Cerebellar nuclear complex (tissue), 1 donor: ENCODE measurements at places on chromosomes 1 and 21.

GRCh38 chr1:227793948-227794816, 21.3 kb upstream of the PRSS38 start:
- DNase-seq, result no peak

- no peak for DNase-seq
Measured at GRCh38 chr1:26582053-26582835, 52.7 kb downstream of the RPS6KA1 start.

- DNase-seq, result no peak
Measured at GRCh38 chr1:159000625-159001024, 9.1 kb upstream of the IFI16 start.

DNA sequence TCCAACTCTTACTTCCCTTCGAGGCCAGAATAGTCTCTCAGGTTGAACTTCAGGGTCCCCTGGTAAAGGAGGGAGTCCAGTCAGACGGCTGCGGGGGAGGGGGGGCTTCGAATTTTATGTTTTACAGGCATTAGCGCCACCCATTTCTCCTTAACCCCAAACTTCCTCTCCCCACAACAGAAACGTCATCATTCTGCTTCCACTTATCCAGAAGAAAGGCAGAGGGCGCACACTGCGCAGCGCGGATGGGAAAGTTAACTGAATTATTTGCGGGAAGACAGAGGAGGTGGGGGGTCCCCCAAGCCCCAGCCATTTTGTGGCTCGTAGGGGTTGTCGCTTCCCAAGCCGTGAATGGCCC, 529 bp upstream of the PRMT2 start:
- DNase-seq, result no peak

- DNase-seq, result no peak
Measured at GRCh38 chr1:229607370-229607769, 18.6 kb downstream of the TAF5L start.

DNA sequence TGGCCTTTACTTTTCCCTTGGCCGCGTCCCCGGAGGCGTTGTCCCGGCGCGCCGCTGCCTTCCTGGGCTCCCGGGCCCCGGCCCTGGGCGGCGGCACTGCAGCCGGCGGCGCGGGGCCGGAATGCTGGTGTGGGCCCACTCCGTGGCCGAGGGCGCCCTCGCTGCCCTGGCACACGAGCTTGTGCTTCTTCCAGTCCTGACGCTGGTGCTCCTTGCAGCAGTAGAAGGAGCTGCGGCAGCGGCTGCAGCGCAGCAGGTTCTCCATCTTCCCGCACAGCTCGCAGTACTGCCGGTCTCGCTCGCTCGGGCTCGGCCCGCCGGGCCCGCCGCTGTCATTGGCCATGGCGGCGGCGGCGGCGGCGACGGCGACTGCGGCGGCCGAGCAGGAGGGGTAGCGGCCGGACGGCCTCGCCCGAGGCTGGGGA, 529 bp downstream of the EGLN1 start:
- no peak for DNase-seq

DNA sequence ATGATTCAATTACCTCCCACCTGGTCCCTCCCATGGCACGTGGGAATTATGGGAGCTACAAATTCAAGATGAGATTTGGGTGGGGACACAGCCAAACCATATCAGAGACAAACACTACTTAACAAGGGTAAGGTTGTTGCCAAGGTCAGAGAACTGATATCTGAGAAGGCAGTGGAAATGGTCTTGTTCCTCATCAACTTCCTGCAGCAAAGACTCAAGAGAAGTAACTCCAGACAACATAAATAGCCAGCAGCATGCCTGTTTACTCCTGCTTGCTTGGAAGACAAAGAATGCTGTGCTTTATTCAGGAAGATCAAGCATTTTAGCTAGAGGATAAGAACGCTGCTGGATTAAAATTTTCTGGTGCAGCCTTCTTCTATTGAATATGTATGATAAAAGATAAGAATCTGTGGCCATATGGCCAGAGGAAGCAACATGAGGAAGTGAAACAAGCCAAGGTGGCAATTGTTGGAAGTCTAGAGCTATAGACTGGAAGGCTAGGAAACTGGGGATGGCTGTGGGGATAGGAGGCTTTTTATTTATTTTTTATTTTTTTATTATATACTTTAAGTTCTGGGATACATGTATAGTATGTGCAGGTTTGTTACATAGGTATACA, 36.4 kb downstream of the DDAH1 start:
- DNase-seq, result no peak

DNA sequence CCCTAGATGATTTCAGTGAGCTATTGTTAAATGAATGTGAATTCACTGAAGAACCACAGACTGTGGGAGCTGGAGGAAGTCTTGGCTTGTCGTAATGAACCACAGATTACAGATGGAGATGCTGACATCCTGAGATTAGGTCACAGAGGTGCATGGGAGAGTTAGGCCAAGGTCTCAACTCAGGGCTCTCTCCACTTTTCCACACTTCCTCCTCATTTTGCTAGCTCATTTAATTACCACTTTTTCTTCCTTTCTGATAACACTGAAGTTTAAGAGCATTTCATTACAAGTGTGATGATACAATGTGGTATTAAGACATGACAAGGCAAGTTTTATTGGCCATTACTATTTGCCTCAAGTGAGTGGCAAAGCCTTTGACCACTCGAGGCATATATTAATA, 30.8 kb downstream of the ST6GALNAC3 start:
- DNase-seq, result no peak

DNA sequence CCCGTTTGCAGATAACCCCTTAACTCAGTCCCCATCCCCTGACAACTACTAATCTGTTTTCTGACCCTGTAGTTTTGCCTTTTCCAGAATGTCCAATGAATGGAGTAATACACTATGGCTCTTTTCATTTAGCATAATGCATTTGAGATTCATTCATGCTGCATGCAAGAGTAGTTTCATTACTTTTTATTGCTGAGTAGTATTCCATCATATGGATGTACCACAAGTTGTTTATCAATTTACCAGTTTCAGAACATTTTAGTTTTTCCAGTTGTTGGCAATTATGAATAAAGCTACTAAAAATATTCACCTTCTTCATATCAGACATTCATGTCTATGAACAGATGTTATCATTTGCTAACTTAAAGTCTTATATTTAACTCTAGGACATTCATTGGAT, 45.3 kb downstream of the STXBP3 start:
- no peak for DNase-seq

- DNase-seq, result no peak
Measured at GRCh38 chr1:169338617-169339016, 29.0 kb downstream of the NME7 start.

DNA sequence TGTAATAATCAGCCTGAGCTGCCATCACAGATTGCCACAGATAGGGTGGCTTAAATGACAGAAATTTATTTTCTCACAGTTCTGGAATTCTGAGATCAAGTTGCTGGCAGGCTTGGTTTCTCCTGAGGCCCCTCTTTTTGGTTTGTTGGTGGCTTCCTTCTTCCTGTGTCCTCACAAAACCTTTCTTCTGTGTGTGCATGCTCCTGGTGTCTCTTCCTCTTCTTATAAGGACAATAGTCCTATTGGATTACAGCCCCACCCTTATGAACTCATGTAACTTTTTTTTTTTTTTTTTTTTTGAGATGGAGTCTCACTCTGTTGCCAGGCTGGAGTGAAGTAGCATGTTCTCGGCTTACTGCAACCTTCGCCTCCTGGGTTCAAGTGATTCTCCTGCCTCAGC, 41.0 kb upstream of the F3 start:
- no peak for DNase-seq

DNA sequence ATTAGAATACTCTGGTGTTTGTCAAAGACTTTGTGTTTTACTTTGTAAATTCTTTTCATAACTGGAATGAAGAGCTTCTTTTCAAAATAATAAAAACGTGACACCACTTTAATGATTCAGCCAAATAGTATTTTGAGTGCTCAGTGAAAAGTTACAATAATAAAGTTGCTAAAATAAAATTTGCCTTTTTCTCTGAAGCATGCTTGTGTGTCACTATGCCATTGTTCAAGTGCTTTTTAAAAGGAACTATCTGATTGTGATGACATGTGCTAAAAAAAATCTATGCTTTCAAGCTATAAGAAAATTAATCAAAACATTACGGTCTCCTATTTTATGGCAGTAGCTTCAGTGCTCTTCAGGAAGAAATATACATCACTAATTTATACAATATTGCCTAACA, 1290.5 kb upstream of the B3GALT2 start:
- no peak for DNase-seq

GRCh38 chr1:118132000-118132399, 53.0 kb downstream of the SPAG17 start:
- DNase-seq, result no peak

- no peak for DNase-seq
Measured at GRCh38 chr1:82567348-82567747, 766.6 kb downstream of the ADGRL2 start.

DNA sequence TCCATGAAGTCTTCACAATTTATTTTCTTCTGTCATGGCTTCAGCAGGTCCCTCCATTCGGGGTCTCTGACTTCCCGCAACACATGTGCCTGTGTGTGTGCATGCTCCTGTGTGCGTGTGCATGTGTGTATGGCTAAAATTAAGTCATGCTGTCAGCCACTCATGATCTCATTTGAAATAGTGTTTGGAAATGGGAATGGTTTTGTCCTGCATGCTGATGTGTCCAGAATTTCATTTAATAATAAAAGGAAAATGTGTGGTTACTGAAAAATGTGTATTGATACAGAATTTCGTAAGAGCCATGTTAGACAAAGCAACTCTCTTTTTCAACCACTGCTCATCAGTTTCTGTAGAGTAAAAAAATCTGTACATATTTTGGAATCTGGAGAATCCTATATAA, 123.8 kb upstream of the PRDX6 start:
- no peak for DNase-seq

- DNase-seq, result no peak
Measured at GRCh38 chr21:33205476-33205875, 24.3 kb upstream of the IFNAR2 start.

DNA sequence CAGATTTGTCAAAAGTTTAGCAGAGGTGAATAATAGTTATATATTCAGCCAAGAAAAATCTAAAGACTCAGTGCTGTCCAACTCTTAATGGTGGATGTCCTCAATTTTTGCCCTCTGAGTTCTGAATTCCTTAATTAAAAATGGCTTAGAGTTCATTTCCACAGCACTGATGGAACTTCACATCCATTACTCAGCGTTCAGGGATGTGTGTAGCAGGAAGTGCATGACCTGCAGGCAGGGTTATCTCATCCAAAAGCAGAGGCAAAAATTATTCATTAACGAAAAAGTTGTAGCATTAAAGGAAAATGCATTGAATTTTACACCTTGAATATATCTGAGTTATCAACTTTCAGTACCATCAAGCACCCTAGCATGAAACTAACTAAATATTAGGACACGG, 96.7 kb downstream of the ZP4 start:
- DNase-seq, result no peak

DNA sequence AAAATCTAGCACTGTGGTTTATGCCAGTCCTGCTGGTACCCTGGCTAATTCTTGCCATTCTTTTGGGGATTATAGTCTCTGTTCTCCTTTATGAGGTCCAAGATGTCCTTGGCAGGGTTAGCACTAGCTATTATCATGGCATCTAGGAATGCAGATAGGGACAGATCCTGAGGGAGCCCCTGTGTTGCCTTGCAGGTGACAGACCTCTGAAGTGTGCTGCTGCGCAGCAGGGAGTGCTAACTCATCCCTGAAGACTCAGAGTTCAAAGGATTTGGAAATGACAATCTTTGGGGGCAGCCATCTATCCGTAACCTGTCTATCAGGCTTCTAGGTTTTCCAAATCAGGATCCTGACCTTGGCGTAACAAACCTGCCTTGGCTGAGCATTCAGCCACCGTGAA, 16.3 kb downstream of the ZFYVE9 start:
- no peak for DNase-seq

GRCh38 chr1:218588540-218589172, 243.5 kb downstream of the TGFB2 start:
- DNase-seq, result no peak

- DNase-seq, result no peak
Measured at GRCh38 chr1:172732427-172732826, 73.5 kb downstream of the FASLG start.

DNA sequence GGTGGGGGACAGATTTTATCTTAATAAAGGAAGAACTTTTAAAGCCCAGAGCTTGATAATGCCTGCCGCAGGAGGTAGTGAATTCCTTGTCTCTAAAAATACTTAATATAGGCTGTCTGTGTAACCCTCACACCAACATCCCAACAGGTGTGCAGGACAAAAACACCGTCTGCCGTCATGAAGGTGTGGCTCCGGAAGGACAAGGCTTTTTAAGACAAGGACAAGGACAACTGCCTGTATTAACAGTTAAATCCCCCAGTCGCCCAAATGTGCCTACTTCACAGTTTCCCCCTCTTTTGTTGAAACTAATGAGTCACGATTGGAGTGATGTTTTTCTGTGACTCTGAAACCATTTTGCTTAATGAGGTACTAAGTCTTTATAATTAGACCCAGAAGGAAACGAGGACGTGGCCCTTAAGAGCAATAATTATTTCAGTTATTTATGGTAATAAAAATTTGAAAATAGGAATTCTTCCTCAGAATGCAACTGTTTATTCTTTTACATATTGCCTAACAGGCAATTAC, 27.3 kb upstream of the SPATA6 start:
- DNase-seq, result no peak

DNA sequence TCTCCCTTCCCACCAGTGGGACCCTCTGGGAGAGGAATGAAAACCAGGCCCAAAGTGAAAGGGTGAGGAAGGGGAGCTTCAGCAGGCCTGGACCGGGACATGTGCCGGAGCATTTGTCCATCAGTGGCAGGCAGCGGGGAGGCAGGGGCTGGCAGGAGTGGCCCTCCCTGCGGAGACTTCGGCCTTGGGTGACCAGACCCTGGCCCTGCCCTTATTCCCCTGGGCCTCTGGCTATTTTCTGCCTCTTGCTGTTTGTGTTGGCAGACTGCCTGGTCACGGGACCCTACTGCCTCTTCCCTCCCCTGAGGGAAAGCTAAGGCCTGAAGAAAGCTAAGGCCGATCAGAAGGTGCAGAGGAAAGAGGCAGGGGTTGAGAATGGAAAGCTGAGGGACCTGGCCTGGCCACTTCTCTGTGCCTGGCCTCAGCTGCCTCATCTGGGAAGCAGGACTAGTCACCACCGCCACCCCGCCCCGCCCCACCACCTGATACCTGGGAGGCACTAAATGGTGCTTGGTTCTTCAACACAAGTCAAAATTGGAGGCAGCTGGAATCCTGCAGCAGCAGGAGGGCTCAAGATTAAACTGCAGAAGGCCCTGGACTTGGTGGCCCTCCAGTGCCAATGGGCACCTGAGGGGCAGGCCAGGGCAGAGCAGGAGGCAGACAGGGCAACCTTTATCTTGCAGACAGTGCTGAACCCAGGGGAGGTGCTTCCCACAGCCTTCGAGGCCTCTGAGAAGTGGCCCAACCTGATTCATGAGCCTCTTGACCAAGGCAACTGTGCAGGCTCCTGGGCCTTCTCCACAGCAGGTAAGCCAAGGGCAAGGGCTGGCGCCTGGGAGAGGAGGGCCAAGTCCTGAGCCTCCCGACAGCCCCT, 7.9 kb downstream of the TINAGL1 start:
- no peak for DNase-seq

DNA sequence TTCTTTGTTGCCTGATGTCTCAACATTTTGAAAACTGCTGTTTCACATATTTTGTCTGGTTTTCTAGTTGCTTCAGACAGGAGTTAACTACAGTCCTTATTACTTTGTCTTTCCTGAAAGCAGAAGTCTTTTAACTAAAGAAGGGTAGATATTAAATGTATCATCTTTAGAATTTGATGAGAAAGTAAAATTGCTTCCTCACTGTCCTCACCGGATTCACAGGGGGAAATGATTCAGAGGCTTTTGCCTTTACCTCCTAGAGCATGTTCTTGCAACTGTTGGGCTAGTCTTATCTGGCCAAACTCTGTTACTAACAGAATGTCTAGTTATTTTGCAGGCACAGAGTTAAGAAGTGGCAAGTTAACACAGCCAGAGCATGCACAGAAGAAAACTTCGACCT, 107.2 kb upstream of the VAV3 start:
- no peak for DNase-seq

- no peak for DNase-seq
Measured at GRCh38 chr1:168664069-168664834, 64.8 kb downstream of the DPT start.
